Activated T-cell treated with anti-CD3 and anti-CD28 coated beads, Interleukin-2, amount 50 U/mL, for 4 hours (primary cell): ENCODE measurements at places on chromosomes 2 and 18.

DNA sequence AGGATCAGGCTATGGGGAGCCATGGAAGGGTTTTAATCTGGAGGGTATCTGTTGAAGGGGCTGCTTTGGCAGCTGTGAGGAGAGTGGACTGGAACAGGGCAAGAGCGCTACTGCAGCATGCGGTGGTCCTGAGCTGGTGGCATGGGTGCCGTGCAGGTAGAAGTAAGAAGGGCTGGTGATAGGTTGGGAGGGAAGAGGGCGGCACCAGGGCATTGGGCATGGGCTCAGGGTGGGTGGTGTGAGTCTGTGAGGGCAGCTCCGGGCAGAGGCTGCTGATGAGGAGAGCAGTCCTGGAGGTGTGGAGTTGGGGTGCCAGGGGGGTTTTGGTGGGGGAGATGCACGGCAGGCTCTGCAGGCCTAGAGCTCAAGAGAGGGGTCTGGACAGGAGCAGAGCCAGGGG, 2.1 kb downstream of the ACTG2 start:
- DNase-seq, result no peak

GRCh38 chr2:109062859-109063700, 65.9 kb upstream of the SH3RF3 start:
- no peak for DNase-seq

- no peak for DNase-seq
These were observed 104.4 kb upstream of the SLC39A10 start for GRCh38 chr2:195552581-195552980.

GRCh38 chr2:610491-610890, 66.7 kb downstream of the TMEM18 start:
- no peak for DNase-seq

GRCh38 chr18:24262087-24262486, 123.2 kb downstream of the CABYR start:
- no peak for DNase-seq

DNA sequence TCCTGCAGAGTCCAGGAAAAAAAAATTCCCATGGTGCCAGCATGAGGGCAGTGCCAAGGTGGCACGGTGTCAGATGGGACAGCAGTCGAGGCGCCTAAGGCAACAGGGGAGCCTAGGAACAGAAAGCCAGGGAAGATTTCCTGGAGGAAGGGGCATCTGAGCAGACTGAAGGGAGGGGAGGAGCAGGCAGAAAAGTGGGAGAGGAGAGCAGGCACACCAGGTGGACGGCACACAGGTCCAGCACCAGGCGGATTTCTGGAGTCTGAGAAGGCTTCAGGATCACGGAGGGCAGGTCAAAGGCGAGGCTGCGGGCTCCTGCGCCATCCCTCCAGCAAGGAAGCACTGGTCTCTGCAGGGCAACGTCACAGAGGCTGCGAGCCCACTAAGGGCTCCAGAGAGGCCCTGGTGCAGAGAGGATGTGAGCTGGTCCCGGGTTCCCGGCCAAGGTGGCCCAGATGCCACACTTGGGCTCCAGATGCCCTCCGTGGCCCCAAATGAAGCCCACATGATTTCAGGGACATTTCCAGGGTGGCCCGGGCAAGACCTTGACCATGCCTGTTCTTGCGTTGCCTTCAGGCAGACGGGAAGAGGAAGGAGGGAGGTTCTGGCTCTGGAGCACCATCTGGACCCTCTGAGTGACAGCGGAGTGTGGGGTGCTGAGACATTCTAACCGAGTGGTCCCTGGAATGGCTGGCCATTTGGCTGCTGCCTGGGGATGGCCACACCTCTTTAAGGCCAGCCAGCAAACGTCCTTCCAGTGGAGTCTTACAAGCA, 4.1 kb downstream of the HS6ST1 start:
- no peak for DNase-seq

DNA sequence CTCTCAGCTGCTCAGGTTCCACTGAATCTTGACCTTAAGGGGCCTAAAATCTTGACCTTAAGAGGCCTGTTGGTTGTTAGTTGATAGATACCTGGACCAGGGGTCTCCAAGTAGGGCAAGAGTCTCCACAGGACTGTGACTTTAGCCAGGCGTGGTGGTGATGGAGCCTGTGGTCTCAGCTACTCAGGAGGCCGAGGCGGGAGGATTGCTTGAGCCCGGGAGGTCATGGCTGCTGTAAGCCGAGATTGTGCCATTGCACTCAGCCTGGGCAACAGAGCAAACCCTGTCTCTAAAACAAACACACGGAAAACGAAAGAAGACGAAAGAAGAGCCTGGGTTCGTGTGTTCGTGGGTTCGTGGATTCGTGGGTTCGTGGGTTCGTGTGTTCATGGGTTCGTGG, 120.2 kb upstream of the CTDP1 start:
- no peak for DNase-seq

DNA sequence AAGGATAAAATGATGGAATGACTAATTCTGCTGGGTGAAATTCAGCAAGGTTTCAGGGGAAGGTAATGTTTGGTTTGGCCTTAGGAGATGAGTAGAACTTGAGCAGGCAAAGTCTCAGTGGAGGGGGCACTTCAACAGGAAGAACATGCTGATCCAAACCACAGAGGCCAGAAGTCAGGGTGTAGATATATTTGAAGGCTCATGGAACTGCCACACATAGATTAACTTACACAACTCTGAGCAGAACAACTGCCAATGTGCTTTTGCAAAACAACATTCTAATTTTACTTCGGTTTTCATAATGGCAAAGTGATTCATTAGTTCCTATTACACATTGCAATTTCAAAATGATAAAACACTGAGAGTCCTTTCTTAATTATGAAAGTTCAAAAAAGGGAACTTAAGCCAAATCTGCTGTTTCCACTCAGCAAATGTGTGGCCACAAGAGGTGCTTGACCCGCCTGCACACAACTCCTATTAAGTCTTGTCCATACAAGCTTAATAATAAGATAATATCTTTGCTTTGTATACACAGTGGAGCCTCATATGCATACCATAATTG, 284.8 kb downstream of the MREG start:
- DNase-seq, result no peak

GRCh38 chr2:23381084-23381483, 3.9 kb upstream of the KLHL29 start:
- no peak for DNase-seq
